ENCODE measurements at places on chromosomes 2 and 18.

- DNase-seq = no peak
Observed at GRCh38 chr2:216829533-216829932, 30.3 kb downstream of the TNP1 start.

DNA sequence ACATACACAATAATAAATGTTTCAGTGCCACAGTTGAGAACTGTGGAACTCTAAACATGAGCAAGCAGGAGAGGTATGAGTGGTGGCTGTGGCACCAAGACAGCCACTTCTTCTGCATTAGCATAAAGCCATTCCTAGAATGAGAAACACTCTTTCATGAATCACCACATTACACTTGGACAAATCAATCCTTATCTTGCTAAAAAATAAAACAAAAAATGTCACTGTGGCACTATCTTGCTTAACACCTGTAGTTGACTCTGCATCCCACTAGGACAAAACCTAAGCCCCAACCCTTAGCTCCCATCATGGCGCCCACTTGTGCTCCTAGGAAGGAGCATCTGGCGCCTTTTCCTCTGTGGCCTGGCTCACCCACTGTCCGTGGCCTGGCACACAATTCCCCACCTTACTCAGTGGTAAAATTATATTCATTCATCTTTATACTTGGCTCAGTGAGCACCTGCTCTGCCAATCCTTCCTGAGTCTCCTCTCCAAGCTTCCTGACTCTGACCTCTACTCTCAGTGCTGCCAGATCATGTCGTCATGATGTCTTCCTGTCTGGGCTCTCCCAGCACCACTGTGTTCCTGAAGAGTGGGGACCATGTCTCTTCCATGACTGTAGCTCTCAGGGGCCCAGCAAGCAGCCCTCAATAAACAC lies 272.9 kb downstream of the LNPK start:
- no peak for DNase-seq

- DNase-seq = no peak
Observed at GRCh38 chr2:240705204-240705791, 13.6 kb downstream of the AQP12A start.

DNA sequence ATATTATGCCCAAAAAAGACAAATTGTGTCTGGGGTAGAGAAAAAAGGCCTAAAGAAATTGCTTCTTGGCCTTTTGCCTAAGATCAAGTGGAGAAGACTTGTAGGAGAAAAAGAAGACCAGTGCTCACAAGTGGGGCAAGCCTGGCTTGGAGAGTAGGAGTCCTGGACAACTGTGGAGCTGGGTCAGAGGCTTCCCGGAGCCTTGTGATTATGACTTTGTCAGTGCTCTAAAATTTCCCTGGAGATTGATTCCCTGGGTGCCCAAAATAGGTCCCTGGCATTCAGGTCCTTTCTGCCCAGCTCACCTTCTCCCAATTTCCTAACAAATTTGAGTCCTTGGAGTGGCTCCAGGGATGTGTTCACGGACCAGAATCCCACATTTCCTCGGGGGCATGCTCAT lies 787 bp upstream of the TRIM54 start:
- DNase-seq = no peak

DNA sequence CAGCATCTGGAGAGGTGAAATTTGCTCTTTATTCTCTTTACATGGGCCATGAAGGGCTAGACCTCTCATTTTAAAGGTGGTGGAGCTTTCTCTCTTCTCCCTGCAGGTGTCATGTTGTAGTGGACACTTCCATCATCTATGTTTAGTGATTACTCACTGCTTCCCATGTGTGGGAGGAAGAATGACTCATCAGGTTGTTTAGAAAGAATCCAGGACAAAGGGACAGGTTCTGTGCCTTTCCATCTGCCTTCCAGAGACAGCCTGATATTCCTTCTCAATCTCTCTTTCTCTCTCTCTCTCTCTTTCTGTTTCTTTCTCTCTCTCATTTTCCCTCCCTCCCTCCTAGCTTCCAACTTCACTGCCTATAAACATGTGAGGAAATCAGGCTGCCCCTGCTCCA lies 38.7 kb downstream of the SCG2 start:
- no peak for DNase-seq

GRCh38 chr2:223735035-223735640 lies 102.2 kb downstream of the AP1S3 start:
- DNase-seq = no peak

DNA sequence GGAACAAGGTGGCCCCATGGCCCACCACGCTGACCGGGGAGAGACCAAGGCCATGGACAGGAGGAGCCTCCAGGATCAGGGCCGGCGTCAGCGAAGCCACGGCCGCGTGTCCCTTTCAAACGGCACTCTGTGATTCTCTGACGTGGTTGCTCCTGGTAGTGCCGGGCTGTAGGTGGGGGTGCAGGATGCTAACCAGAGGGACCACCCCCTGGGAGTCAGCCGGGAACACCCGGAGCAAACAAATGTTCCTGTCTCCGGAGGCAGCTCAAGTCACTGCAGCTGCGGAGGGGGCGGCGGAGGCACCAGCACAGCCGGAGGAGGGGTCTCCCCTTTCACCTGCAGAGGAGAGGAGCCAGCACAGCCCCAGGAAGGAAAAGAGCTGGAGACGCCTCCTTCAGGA lies 750.6 kb upstream of the SALL3 start:
- no peak for DNase-seq

DNA sequence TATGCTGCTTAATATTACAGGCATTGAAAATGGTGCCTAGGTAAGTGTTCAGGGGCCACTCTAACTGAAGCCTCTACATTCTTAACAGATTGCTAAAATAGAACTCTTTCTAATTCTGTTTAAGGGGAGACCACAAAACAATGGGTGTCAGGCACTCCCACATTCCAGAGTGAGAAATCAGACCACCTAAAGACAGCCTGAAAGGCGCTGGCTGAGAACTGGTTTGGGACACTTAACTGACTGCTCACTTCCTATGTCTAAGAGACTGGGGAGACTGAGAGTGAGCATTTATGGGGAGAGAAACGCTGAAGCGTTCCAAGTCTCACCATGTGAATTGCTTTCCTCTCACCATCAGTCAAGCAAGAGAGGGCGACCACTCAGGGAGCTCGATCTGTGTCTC lies 108.8 kb upstream of the ITGB6 start:
- no peak for DNase-seq

DNA sequence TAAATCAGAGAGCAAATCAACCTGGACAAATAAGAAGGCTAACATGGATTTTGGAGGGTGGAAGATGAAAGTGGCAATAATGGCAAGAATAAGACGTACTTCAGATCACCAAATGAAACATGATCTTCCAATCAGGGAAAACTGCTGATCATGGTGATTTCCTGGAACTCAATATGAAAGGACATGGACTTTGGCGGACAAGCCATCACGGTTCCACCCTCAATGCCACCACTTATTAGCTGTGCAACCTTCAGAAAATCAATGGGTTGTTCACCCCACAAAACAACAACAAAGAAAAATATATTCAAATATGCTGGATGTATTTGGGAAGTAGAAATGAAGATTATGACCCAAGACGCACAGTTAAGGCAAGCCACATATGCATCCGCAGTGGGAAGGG lies 81.7 kb downstream of the PPP1R1C start:
- no peak for DNase-seq

DNA sequence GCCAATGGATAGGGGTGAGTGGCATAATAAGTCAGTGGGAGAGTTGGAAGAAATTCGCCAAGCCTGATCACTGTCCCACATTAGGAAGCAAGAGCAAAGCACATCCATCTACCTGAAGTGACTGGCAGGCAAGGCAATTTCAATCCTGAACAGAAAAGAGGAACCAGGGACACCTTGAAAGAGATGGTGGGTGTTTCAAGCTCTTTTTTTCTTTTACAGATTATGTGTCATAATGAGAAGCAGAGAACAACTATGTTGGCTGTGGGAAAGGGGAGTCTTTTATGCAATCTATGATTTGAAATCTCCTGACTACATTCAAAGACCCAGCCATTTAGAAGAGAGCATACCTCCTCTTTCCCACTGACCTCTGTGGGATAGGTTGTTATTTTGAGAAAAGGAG lies 63.5 kb downstream of the TGIF1 start:
- DNase-seq = no peak

- DNase-seq = no peak
Observed at GRCh38 chr2:127093648-127094210, 13.2 kb downstream of the BIN1 start.

GRCh38 chr2:196331851-196332250 lies 160.5 kb upstream of the STK17B start:
- no peak for DNase-seq

GRCh38 chr18:55400590-55401541 lies 187.1 kb downstream of the TCF4 start:
- no peak for DNase-seq

DNA sequence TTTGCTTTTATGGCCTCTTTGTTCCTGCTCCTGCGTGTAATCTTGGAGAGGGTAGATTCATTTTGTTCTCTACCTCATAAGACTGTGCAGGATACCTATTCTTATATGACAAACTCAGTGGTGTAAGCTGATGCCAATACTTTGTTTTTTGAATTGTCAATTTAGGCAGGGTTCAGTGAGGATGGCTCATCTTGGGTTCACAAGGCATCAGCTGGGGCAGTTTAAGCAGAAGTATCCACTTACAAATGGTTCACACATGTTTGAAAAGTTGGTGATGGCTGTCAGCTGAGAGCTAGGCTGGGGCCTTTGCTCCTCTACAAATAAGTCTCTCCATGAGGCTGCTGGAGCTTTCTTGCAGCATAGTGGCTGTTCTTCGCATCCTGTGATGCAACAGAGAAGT lies 920.6 kb upstream of the PIK3C3 start:
- DNase-seq = no peak

DNA sequence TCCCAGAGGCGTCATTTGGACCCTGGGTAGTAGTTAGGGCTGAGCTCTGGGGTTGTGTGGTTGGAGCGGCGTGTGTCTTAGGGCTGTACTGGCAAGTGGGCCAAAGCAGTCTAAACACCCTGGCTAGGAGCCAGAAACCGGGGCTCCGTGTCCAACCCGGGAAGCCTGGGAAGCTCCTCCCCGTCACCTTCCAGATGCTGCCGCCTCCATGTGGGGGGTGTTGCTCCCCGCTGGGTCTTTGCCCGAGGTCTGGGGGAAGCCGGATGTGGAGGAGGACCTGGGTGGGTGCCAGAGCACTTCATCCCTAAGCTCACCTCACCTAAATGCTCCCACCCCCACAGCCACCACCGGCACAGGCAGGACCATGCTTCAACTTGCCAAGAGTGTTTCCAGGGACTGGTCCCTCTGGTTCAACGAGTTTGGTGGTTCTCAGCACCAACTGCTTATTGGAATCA lies 25.4 kb downstream of the TET3 start:
- no peak for DNase-seq

- no peak for DNase-seq
Observed at GRCh38 chr2:44778221-44778654, 163.3 kb upstream of the SIX3 start.

DNA sequence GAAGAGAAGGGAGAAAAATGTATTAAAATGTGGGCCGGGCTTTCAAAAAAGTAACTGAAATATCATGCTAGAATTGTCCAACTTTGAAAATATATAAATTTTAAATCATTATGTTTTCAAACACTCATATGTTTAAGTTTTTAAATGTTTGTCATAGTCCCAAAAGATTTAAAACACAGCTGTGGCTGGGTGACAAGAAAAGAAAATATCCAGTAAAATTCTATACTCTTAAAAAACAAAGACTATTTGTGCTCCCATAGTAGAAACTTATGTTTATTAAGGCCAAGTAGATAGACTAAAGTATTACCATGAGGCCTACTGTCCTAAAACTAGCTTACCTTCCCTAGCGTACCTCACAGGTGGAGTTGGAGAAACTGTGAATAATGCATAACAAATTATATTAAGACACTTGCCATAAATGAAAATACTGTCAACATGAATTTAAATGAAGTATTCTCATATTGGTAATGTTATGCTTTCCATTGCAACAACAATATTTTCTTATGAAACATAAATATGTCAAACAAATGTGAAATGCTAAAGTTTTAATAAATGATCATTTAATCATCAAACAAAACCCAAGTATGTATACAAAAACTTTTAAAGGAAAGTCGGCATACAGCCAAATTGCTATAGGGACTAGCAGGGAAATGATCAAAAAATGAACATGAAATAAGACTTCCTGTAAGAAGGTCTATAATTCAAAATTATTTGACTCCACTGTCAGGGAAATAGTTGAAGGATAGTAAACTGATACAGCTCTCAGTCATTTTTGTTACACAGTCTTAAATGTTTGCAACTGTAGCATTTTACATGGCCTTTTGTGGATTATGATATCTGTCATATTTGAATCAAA lies 13.4 kb downstream of the MEIS1 start:
- no peak for DNase-seq

DNA sequence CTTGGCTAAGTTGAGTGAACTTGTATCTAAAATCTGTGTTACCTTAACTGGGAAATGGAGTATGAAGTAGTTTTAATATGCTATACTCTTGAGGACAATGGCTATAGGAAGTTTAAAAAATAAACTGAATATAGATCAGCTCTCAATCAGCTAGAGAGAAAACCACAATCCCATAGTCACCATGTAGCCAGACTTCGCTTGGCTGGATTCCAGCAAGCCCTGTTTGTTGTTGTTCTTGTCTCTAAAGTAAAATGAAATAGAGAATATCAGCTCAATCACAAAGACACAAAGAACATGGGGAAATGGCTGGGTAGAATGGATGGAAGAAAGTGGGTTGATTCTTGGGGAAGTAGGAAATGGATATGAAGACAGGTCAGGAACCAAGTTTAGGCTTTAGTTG lies 234.9 kb downstream of the PHLPP1 start:
- no peak for DNase-seq
